ENCODE measurements at places on chromosomes 7 and 10. TPM values are rescaled to one million over a fixed set of nuclear protein-coding genes. Genes with fewer than 3 reads are reported as not detected.

The MGAM2 gene
- not detected for total RNA-seq

DNA sequence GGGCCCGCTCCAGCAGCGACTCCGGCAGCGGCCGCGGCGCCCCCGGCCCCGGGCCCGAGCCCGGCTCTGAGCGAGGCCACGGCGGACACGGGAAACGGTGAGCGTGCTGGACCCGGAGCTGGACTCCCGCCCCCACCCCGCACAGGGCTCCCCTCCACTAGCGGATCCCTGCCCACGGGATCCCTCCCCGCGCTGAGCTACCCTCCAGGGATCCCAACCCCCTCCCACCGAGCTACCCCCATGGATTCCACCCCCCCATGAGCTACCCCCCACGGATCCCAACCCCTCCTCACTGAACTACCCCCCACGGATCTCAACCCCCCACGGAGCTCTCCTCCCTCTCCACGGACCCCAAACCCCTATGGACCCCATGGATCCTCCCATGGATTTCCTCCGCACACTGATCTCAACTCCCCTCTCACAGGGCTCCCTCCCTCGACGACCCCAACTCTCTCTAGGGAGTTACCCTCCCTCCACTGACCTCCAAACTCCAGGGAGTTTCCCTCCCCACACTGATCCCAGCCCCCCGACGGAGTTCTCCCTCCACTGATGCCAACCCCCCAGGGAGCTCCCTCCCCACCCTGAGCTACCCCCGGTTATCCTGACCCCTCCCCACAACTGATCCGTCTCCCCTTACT lies 20.6 kb upstream of the HSPB1 start:
- no peak for DNase-seq

- no peak for DNase-seq
These were observed 20.0 kb downstream of the HYAL4 start for GRCh38 chr7:123864966-123865365.

The ITIH5 gene
- 10.7 TPM for total RNA-seq

The DPCD gene
- total RNA-seq, result 11.4 TPM

GRCh38 chr7:35533902-35534301 lies 161.0 kb downstream of the HERPUD2 start:
- DNase-seq, result no peak

The CLRN3 gene
- total RNA-seq, result not detected

DNA sequence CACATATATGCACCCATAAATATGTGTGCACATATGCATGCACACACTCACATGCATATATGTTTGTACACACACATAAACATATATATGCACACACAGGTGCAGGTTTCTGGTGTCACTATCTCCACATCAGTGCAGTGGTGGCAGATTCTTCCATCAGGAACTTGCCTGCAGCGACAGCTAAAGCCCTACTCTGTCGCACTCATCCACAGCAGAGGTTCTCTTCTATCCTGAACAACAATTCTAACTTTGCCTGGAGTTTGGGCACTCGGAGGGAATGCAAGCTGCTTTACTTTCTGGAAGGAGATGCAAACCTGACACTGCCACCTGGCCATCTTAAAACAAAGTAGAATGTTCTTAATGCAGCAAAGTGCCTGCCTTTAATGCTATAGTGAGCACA lies 745.8 kb downstream of the GRID1 start:
- no peak for DNase-seq

The HMX3 gene
- total RNA-seq, result not detected

GRCh38 chr7:99497766-99498545 lies 2.1 kb downstream of the ZNF394 start:
- DNase-seq, result no peak

DNA sequence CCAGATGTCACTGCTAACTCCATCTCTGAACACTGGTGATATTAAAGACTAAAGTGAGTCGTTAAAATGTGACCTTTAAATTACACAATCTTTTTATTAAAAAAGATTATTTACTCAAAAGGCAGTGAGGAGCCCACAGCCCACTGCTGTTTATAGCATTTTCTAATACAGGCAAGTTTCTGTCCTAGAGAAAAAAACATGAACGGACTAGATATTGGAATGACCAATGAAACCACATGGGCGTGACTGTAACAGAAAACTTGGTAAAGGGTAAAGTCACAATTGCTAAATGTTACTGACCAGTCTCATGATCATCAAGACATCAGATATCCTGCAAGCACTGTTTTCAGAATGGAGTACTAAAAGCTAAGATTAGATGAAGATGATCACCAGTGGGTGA lies 78.7 kb downstream of the FEZF1 start:
- no peak for DNase-seq

The C10orf90 gene
- 0.39 TPM for total RNA-seq

DNA sequence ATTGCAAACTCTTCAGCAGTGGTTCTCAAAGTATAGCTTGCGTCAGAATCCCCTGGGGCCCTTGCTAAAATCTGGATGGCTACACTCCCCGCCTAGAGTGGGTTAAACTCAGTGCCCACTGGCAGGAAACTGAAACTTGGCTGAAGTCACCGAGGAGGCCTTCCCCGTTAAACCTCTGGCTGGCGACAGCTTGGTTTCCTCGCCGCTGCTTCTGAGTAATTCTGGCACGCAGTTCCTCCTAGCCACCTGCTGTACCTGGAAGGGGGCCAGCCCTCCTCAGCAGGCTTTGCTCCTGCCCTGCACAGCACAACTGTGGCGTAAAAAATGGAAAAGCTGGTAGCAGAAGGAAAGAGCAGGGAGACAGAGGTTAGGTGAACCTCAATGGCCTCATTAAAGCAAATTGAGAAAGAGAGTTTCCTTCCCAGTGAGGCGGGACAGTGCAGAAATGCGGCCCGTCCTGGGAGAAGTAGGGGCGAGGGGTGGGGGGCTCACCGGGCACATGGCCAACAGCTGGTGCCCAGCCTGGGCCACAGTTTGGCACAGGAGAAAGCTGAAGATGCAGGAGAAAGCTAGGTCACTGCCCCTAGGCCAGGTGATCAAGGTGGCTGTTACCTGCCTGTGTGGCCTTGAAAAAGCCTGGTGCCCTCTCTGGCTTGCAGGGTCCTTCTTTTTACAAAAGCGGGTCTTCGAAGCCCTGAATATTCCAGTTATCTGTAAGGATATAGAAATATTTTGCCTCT lies 46.6 kb downstream of the ALOX5 start:
- peak; percentile 94 for DNase-seq

The UPK3B gene
- total RNA-seq, result 0.48 TPM

The AZGP1 gene
- total RNA-seq, result 0.50 TPM

- DNase-seq, result no peak
These were observed 14.3 kb downstream of the GHRHR start for GRCh38 chr7:30977896-30978564.

DNA sequence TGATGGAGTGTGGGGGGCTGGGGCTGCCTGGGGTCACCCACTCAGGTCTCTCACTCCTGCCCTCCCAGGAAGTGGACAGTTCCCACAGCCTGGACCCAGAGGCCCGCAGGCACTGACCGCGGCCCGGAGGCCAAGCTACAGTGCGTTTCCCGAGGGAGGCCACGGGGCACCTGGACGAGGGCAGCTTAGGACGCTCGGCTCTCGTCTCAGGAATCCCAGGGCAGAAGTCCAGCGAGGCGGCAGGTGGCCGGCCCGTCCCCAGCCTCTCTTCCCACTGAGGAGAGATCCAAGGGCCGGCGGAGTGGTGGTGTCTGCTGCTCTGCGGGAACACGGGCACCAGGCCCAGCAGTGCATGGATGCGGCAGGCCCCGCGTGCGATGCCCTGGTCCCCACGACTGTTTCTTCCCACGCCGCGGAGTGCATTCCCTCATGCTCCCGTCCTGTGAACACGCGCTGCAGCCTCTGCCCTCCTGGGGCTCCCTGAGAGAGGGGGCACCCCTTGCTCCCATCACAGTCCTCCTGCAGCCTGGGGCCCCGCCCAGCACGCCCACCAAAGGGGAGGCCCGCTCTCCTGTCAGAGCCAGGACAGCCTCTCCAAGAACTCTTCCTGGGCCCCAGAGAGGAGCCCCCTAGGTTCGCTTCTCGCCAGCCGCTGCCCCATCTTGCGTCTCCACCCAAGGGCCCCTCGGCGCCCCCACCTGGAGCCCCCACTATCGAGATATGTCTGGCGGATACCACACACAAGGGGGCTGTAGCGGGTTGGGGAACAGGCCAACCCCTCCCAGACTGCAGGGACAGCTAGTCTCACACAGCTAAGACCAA lies 24.3 kb upstream of the GPR146 start:
- peak; percentile 51 for DNase-seq

Data from psoas muscle (tissue), 8 donors.